ENCODE measurements at places on chromosomes 16 and 17.

DNA sequence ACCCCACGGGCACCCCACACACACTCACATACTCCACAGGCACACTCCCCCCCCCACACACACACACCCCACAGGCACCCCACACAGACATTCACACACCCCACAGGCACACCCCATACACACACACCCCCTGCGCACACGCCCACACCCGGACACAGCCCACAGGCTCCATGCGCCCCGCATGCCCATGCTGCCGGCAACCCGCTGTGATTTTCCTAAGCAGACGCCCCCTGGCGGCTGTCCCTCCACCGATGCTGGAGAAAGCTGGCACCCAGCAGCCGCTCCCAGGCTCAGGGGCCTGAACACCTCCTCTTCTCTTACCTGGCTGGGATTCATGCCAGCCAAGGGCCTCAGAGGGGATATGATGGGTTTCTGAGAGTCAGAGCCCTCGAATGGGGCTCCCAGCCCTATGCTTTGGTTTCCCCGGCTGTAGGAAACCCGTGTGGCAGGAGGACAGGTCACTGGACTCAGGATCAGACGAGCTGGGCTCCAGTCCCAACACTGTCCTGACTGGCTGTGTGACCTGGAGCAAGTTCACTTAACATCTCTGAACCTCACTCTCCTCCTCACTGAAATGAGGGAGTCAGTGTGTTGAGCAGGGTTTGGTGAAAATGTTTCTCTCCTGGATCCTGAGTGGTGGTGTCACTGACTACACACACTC, 19.6 kb upstream of the TNFRSF13B start:
- peak; percentile 20 for DNase-seq

DNA sequence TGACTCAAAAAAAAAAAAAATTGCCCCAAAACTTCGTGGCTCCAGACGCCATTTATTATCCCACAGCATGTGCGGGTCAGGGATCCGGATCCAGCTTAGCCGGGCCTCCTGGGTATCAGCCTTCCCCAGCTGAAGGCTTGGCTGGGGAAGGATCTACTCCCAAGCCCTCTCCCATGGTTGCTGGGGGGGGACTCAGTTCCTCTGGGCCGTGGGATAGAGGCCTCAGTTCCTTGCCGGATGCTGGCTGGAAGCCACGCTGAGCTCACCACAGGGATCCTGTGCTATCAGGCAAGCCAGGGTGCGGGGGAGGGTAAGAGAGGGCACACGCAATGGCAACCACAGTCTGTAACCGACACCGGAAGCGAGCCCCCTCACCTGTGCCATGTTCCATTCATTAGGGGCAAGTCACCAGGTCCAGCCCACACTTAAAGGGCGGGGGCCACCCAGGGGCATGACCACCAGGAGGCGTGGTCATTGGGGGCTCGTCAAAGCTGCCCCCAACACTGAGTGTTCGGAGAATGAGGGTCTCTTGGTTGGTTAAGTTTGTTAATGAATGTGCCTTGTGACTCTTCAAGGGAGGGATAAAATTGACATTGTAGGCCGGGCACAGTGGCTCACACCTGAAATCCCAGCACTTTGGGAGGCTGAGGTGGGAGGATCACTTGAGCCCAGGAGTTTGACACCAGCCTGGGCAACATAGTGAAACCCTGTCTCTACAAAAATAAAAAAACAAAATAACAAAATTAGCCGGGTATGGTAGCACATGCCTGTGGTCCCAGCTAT, 210.0 kb upstream of the GSE1 start:
- no peak for DNase-seq

DNA sequence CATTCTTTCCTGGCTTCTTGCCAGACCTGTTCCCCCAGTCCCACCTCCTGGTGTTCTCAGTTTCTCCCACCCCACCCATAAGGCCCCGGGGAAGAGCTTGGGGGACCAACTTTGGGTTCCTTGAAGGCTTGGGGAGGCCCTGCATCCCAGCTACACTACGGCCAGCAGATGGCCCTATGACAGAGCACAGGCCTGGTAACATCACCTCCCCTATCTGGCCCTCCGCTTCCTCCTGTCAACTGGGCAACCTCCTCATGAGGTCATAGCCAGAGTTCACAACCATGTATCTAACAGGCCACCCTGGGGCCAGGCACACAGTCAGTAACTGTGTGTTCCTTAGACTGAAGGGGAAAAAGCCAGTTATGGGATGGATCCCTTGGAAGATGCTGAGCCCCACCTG, 31.4 kb downstream of the MYO15A start:
- DNase-seq, result no peak

GRCh38 chr17:11924076-11924475, 73.2 kb downstream of the ZNF18 start:
- no peak for DNase-seq

DNA sequence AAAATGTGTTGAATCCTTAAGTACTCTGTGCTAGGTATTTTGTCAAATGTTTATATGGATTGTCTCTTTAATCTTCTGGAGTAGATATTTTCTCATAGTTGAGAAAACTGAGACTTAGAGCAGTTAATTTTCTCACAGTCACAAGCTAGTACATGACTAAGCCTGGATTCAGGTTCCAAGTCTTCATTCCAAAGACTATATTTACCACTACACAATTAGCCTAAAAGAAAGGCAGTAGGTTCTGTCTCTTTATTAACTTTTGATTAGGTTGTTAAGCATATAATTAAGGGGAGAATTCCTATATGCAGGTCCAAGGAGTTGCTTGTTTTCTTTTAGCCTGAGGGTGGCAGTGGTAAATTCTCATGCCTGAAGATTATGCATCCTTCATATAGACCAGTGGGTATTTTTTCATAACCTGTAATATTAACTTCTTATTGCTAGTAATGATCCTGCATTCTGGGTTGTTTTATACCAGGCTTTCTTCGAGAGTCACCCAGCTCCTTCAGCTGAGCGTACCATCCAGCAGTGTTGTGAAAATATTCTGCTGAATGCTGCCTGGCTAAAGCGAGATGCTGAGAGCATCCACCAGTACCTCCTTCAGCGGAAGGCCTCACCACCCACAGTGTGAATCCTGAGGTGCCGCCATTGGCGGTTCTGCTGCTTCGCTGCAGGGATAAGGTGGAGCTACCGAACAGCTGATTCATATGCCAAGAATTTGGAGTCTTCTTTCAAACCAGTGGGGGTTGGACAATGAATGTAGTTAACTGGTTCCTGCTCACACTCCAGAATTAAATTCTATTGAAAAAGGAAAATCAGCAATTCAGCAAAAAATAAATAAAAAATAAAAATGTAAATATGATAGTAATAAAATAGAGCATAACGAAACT, 28.2 kb upstream of the KPNB1 start:
- DNase-seq, result peak; percentile 18

DNA sequence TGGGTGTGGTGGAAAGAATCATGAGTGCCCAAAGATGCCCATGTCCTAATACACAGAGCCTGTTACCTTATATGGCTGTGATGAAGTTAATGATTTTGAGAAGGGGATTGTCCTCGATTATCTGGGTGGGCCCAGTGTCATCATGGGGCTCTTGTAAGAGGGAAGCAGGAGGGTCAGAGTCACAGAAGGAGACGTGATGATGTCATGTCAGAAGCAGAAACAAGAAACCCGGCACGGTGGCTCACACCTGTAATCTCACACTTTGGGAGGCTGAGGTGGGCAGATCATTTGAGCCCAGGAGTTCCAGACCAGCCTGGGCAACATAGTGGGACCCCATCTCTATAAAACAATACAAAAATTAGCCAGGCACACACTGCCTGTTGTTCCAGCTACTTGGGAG, 55.2 kb upstream of the MGAT5B start:
- DNase-seq, result no peak

DNA sequence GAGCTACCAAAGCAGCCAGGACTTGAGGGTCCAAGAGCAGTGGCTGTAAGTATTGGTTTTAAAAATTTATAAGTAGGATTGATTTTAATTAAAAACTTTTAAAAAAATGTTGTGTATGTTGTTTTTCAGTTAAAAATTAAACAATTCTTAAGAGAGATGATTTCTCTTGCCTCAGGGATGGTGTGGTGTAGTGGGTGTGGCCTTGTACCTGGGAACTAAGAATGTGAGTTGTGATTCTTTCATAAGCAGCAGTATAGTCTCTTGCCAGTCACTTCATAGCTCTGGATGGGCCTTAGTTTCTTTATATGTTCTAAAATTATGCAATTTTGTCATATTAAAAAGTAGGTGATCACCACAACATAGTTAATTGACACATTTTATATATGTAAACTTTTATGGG, 99.5 kb downstream of the FTO start:
- no peak for DNase-seq

GRCh38 chr16:80580109-80580832, 39.5 kb downstream of the DYNLRB2 start:
- DNase-seq, result no peak

Data from AML-193 (cell line).